ENCODE measurements at places on chromosomes 3 and 15.
A peak's percentile ranks its signal among the peaks of the same experiment; 100 is the strongest.

DNA sequence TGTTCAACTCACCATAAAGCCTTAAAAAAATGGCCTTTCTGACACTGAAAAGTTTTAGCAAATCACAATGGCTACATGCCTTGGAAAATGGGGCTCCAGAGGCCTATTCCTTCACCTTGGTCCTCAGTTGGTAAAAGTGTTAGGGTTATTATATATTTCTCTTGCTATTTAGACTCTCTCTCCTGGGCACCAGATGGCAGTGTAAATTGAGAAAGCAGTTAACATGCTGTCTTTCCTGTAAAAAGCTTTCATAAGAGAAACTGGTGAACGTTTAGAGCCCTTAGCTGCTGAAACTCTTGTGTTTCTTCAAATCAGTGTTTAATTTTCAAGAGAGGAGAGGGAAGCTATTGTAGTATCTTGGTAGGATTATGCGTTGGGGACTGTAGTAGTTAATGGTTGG, 89.9 kb downstream of the LRTM1 start:
- no peak for DNase-seq

- no peak for DNase-seq
Observed at GRCh38 chr15:62647843-62648505, 394.6 kb upstream of the TPM1 start.

- no peak for DNase-seq
Observed at GRCh38 chr15:51088585-51088984, 6.1 kb downstream of the TNFAIP8L3 start.

- no peak for DNase-seq
Observed at GRCh38 chr3:27542476-27542875, 58.3 kb upstream of the SLC4A7 start.

DNA sequence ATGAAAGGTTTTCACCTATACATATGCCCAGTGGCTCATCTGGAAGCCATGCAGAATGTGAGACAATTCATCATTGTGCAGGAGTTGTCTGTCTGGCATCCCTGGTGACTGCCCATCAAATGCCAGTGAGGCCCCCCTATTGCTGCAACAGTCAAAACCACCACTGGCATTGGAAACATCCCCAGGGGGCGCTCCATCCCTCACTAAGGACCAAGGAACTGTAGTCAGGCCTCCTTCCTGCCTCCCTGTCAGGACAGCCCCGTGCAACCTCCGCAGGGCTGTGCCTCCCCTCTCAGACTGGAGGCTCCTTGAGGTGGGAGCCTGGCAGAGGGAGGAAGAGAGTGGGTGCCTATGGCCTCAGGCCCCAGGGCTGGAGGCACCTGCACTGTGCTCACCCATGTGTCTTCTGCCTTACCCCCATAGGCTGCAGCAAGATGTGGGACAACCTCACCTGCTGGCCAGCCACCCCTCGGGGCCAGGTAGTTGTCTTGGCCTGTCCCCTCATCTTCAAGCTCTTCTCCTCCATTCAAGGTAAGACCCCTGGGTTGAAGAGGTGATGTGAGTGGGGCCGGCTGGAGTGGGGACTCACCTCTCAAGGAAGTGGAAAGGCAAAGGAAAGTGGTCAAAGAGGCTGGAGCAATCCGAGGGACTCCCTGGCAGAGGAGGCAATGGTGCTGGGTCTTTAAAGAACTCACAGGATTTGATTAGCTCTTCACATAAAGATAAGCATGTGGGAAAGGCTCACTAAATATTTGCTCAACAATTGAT, 16.5 kb downstream of the VIPR1 start:
- peak; percentile 20 for DNase-seq

DNA sequence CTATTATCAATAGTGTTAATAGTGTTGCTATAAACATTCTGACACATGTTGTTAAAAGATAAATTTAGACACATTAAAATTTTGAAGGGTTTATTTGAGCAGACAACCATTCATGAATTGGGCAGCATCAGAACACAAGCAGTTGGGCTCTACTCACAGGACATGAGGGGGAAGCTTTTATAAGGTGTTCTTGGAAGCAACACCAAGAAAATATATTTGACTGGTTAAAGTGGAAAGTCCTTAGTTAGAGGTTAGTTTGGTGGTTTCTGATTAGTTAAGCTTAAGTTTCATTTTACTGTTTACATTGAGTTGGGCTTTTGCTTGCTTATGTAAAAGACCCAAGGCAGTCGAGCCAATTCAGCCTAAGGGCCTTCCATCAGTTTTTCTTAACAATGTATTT, 220.7 kb downstream of the CD47 start:
- no peak for DNase-seq

- no peak for DNase-seq
Observed at GRCh38 chr3:168213920-168214319, 118.2 kb upstream of the GOLIM4 start.

- no peak for DNase-seq
Observed at GRCh38 chr3:46860810-46861604, 2.2 kb downstream of the MYL3 start.
